ENCODE measurements at places on chromosomes 4 and X. TPM values are rescaled to one million over a fixed set of nuclear protein-coding genes. Genes with fewer than 3 reads are reported as not detected.

DNA sequence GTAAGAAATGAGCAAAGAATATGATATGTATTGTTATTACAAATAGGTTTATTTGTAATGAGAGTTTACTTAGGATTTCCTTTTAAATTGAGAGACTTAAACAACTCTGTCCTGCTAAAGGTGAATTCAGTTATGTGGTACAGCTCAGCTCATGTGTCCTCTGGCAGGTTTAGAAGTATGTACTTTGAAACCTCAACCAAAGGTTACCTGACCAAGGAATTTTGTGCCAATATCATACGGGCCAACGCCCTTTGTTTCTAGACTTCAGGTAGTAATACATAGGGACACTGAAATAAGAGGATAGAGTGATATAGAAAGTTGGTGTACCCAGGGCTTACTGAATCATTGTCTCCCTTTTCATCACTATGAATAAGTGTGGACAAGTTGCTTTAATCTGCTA, 25.7 kb downstream of the SLAIN2 start:
- DNase-seq = no peak

UCHL1 gene
- total RNA-seq = 6.9 TPM

ZNF185 gene
- 15.8 TPM for total RNA-seq

DNA sequence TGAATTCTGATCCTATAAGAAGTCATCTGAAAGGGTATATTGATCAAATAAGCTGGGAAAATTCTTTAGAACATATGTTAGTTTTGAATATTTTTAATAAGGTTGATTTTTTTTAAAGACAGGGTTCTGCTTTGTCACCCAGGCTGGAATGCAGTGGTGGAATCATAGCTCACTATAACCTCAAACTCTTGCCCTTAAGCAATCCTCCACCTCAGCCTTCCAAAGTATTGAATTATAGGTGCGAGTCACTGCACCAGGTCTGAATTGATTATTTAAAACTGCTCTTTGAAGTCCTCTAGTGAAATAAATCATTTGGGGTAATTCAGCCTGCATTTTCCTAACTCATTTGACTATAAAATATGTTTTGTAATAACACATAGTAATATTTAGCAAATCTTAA, 812.3 kb downstream of the PDHA2 start:
- no peak for DNase-seq

DNA sequence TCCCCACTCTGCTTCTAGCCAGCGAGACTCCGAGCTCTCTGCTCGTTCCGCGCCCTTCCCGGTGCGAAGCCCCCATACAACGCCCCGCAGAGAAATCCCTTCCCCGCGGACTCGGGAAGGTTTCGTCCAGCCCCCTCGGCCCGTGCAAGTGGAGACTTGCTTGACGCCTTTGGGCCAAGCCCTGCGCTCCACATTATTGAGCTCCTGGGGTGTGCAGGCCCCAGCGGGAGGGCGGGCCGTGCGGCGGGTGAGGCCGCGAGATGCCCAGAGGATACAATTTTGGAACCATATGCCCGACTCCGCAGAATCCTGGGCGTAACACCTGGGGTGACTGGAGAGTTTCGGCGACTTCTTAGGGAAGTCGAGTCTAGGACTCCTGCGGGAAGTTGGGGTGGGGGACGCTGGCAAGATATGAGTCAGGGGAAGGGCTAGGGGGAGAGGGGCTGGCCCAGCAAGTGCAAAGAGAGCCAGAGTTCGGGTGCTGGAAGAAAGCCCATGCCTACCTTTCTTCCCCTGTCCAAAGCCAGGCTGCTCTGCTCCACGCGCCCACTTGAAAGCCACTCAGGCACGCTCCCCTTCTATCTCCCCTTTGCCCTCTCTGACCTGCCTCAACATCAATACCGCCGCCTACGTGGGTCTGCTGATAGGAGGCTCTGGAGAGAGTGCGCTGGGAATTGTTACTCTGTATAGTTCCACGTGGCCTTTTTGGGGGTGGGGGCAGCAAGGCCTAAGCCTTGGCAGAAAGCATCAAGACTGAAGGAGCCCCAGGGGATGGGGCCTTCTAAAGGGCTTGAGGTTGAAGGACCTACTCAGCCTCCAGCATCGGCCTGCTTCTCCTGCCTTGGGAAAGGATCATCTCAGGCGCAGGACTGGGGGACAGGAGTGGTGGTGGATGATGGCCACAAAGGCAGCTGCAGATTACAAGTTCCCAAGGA, 1.2 kb upstream of the ELF4 start:
- peak; percentile 15 for DNase-seq

DNA sequence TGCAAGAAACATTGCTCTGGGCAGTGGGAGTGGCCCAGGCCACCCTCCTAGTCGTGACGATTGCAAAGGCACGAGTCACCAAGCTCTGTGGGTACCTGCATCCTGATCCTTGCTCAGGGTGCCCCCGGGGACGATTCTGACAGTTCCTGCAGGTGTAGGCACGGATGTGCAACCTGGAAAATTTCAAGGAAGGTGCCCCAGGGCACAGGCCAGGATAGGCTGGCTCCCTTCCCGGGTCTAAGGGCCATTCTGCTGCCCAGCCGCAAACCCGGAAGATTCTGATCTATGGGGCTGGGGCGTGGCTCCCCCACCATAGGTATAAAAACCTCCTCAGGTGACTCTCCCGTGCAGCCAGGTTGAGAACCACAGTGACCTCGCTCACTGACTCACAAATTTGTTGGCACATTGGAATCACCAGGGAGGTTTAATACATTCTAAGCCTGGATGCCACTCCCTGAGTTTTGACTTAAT, 228.5 kb downstream of the PTTG2 start:
- no peak for DNase-seq

DNA sequence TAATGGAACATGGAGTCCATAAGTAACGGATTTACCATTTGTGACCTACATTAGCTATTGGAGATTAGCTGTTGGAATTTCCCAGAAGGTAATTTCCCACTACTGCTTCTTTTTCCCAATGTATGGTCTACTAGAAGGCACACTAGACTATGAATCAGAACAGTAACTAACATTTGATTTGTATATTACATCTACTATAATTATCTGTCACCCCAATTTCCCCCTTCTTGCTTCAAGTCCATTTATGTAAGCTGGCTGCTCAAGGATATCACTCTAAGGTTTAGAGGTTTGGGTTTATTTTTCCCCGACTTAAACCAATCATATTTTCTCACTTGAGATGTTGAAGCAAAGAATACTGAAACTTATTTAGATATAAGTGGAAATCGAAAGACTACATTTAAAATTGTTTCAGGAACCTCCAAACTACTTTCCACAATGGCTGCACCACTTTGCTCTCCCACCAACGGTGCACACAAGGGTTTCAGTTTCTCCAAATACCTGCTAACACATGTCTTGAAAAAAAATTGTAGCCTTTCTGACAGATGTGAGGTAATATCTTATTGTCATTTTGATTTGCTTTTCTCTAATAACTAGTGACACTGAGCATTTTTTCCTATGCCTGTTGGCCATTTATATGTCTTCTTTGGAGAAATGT, 33.3 kb upstream of the H2AZ1 start:
- DNase-seq = no peak

PLAC8 gene
- total RNA-seq = 70.5 TPM

DNA sequence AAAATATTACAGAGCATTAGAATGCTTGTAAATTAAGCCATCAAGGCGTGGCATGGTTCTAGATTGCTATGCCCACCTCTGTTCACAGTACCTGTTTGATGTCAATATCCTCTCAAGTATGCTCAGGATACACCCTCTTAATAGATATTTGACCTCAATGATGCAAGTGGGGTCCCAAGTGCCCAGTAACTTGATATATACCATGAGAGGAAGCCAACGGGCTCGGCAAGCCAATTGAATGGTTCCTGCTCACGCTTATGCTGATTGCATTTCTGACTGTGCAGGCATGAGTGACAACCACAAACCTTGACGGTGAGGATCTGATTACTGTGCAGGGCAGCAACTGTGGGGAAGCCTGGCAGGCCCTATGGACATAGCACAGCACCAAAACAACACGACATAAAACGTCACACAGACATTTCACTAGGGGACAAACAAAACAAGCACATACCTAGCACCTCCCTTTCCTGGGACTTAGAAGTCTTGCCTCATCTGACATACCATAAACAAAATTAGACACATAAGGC, 179.1 kb upstream of the ETNPPL start:
- DNase-seq = no peak

CASK gene
- total RNA-seq = 68.1 TPM

NDUFC1 gene
- 45.0 TPM for total RNA-seq

DNA sequence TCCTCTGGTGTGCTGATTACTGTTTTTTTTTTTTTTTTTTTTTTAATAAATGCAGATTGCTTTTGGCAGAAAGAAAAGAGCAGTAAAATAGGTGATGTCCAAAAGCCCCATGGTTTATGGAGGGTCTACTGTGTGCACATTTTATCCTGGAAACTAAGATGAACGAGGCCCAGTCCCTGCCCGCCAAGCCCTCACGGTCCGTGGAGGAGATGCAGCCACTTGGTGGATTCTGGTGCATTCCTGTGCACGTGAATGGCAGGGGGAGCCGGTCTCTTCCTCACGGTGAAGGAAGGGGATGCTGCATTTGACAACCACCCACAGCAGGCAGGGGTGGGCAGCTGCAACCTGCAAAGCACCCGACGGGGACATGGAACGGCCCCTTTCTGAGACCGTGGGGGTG, 100.2 kb upstream of the AFAP1 start:
- DNase-seq = no peak

TBL1X gene
- 16.0 TPM for total RNA-seq

GRCh38 chr4:3775005-3775404, 8.8 kb downstream of the ADRA2C start:
- DNase-seq = no peak

- DNase-seq = no peak
Measured at GRCh38 chrX:69503228-69503781, 821 bp upstream of the NALF2 start.

DNA sequence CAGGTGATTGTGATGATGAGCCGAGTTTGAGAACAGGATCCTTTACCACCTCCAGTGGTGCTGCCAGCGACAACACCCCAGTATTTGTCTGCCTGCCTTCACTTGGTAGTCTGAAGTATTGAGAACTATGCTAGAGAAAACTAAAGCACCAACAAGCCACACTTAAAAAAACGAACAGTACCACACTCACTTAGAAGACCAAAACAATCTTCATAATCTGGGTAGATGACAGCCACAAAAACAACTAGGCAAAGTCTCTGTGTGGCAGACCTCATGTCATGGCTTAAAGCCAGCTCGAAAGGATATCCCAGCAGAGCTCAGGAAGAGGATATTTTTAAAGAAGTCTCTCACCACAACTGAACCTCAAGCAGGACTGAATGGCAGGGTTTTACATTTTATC, 236.0 kb downstream of the GPC3 start:
- DNase-seq = no peak

- DNase-seq = no peak
Measured at GRCh38 chr4:82415922-82416365, 14.3 kb downstream of the HNRNPDL start.

ZNF732 gene
- total RNA-seq = not detected

- DNase-seq = no peak
Measured at GRCh38 chrX:3504916-3505315, 158.5 kb upstream of the MXRA5 start.

RNF128 gene
- 13.3 TPM for total RNA-seq

- no peak for DNase-seq
Measured at GRCh38 chr4:52192721-52193135, 141.6 kb downstream of the SPATA18 start.

GRCh38 chrX:68908071-68908470, 79.2 kb downstream of the EFNB1 start:
- DNase-seq = no peak

CCDC110 gene
- 1.8 TPM for total RNA-seq

DNA sequence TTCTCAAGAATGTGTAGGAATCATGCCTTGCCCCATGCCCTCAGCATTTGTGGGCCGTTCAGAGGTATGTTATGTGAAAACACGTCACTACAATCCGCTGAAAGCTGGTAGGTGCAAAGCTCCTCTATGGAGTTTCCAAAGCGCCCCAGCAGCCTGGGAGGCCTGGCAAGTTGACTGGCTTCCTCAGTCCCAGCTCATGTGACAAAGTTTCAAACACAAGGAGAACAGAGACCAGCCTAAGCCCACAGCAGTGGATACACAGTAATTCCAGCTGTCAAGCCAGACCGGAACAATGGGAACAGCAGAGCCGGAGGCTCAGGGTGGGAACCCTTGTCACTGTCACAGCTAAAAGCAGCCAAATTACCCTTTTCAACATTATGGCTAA, 33.5 kb downstream of the NAT8L start:
- DNase-seq = no peak

GRCh38 chr4:122224348-122224747, 72.2 kb downstream of the BLTP1 start:
- peak; percentile 61 for DNase-seq

DNA sequence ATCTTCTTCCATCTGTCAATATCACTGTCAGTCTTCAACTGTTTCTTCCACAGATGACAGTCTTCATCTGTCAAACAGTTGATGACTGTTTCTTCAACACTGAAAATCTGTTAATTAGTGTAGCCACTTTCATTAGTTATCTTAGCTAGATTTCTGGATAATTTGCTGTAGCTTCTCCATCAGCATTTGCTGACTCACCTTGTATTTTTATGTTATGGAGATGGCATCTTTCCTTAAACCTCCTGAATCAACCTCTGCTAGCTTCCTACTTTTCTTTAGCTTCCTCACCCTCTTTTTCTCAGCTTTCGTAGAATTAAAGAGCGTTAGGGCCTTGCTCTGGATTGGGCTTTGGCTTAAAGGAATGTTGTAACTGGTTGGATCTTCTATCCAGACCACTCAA, 25.1 kb downstream of the USP53 start:
- DNase-seq = no peak

DNA sequence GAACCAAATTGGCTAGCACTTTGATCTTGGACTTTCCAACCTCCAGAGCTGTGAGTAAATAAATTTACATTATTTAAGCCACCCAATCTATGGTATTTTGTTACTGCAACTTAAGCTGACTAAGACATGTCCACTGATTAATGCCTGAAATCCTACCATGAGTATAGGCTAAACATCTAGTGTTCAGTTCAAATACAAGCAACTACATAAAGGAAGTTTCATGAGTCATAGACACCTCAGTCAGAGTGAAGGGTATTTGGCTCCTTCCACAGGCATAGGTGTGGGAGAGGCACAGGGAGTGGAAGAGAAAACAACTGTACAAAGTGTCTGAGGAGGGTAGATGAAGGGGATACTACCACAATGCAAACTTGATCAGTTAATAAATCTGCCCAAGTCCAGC, 35.5 kb upstream of the PCDH19 start:
- DNase-seq = no peak

BST1 gene
- 12.8 TPM for total RNA-seq

GRCh38 chrX:46792810-46793188, 33.9 kb upstream of the SLC9A7 start:
- DNase-seq = no peak

GRCh38 chr4:172083272-172083671, 270.1 kb downstream of the GALNTL6 start:
- DNase-seq = no peak

DNA sequence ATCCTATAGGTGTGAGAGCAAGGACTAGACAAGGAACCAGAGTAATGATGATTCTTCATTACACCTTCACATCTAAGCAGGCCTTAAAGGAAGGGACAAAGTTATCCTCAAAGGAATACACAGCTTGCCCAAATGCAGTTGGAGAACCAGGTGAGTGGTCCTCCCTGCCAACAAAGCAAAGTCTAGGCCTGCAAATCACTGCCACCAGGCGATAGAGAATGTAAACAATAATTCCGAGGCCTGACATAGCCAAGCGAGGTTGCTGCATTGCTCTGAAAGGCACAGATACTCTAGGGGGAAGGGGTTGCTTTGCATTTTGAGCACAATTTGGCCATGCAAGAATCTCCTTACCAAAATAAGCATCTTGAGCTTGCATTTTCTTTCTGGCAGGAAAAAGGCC, 178.2 kb upstream of the FAT1 start:
- no peak for DNase-seq

GRCh38 chr4:25575611-25576010, 80.0 kb upstream of the SLC34A2 start:
- no peak for DNase-seq

PASD1 gene
- not detected for total RNA-seq
